ENCODE measurements at places on chromosomes 1 and 21. TPM values are rescaled to one million over a fixed set of nuclear protein-coding genes. Genes with fewer than 3 reads are reported as not detected.

LHX4 gene
- 0.40 TPM for total RNA-seq

C1orf87 gene
- total RNA-seq, result 0.36 TPM

TRIM45 gene
- 17.1 TPM for total RNA-seq

CD1E gene
- not detected for total RNA-seq

TAS1R3 gene
- total RNA-seq, result 0.10 TPM

NMNAT1 gene
- total RNA-seq, result 12.4 TPM

Data from myocyte (in vitro differentiated cells).